ENCODE measurements at places on chromosomes 7 and 10.

- DNase-seq = no peak
Measured at GRCh38 chr7:7918736-7919448, 49.7 kb upstream of the GLCCI1 start.

DNA sequence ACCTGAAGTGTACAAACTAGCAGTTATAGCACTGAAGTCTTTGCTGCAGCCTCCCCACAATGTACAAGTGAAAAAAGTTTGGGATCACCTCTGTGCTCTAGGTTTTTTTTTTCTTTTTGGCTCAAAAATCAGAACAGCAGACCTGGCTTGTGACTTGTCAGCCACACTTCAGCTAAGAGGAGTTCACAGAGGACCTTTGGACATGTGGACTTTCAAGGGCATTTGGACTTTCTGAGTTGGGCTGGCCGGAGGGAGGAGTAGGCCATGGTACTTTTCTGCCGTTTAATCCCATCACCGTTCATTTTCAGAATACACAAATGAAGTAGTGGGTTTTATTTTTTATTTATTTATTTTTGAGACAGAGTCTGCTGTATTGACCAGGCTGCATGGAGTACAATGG, 21.9 kb upstream of the ACSL5 start:
- no peak for DNase-seq

DNA sequence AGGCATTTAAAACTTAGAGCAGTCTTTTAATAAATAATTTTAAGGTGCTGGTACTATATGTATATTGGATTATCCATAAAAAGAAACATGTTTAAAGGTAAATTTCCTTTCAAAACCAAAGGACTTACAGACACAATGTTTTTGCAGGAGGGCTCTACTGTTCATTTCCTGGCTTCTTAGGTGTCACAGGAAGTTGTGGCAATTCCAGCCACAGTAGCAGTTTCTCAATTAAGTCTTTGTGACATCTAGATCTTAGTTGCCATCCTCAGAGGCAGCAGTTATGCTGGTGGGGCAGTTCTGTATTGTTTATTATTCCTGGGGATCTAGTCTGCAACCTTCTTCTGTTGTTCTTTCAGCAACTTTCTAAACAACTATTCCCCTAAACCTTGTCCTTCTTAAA, 460.1 kb downstream of the MAGI2 start:
- DNase-seq = no peak

DNA sequence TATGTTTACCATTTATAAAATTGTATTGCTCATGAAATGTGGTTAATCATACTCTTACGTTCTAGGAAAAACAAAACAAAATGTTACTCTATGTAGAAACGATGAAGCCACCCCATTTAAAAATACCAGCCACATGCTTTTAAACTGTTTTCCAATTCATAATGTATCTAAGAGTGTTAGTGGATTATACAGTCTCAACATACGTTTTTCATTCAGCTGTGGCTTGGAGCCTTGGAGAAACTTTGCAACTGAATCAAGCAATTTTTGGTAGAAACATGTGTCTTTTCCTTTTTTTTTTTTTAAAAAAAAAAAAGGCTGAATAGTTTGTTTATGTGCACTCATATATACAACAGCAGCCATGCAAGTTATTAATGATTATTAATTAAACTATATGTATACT, 378.0 kb upstream of the SEMA3D start:
- no peak for DNase-seq

Measured in CD4-positive, alpha-beta T cell treated with Interleukin-17A for 4 hours (primary cell).